Stimulated activated naive CD8-positive, alpha-beta T cell treated with anti-CD3 and anti-CD28 coated beads, Interleukin-15, Interleukin-2, amounts not matched to agents 100 U/mL and 50 U/mL, for 24 hours (primary cell): ENCODE measurements at places on chromosomes 7 and 10.

GRCh38 chr7:126223729-126224128, 1029.0 kb downstream of the GRM8 start:
- DNase-seq = no peak

DNA sequence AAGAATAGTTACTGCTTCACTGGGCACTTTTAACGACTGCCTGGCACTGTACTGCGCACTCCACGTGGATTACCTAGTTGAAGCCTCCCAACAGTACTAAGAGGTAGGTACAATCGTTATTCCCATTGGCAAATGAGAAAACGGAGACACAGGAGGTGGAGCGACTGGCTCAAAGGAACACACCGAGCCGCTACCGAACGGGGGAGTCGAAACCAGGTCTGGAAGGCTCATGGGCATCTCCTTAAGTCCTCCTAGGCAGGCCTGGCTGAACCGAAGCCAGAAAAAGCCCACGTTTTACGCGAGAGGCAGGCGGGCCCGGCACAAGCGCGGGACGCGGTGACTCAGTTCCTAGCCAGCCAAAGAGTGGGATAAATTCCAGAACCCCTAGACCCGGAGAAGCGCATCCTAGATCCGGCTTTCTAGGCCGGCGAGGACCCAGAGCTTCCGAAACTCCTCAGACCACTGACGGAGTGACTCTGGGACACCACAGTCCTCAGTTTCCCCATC, 472 bp downstream of the PDAP1 start:
- peak; percentile 40 for DNase-seq

DNA sequence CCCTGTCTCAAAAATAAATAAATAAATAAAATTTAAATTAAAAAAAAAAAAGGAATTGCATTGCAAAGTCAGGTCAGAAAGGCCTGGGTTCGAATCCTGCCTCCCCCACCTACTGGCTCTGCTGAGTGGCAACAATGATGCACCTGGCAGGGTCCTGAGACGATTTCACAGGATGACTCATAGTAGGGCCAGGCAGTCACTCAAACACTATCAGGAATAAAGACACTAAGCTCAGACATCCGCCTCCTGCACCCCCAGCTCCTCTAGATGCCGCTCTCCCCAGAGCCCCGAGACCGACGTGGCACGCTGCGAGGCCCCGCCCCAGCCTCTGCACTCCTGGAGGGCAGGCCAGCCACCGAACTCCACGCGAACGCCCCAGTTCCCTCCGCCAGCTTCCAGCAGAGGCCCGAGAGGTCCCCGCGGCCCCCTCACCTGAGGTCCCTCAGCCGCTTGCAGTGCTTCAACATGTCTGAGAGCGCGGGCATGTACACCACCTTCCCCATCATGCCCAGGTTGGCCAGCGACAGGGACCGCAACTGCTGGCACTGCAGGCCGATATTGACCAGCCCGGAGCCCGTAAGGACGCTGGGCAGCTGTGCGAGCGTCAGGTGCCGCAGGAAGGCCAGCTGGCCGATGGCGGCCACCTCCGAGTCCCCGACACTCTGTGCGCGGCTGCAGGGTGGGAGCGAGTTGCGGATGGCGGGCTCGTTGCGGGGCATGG, 76.6 kb upstream of the TNRC18 start:
- DNase-seq = no peak

- no peak for DNase-seq
These were observed 30.8 kb downstream of the VAX1 start for GRCh38 chr10:117107238-117107637.

DNA sequence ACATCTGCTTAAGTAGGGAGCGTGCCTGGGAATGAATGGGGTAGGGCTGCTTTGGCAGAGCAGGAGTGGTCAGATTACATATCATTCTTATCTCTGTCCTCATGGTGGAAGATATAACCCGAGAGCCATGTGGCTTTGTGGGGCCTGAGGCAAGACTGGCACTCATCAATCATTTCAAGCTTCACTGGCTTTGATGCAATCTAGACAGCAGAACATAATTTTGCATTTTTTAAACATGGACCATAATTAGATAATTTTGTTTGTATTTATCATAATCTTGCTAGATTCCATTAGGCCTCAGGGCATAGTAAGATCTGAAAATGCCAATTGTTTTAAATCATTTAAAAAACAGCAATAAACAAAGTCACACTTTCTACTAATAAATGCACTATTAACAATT, 480.3 kb downstream of the NXPH1 start:
- DNase-seq = no peak

- DNase-seq = no peak
These were observed 26.4 kb downstream of the ZCCHC24 start for GRCh38 chr10:79418886-79419595.

- DNase-seq = peak; percentile 3
These were observed 6.2 kb downstream of the IL2RA start for GRCh38 chr10:6055929-6056328.

DNA sequence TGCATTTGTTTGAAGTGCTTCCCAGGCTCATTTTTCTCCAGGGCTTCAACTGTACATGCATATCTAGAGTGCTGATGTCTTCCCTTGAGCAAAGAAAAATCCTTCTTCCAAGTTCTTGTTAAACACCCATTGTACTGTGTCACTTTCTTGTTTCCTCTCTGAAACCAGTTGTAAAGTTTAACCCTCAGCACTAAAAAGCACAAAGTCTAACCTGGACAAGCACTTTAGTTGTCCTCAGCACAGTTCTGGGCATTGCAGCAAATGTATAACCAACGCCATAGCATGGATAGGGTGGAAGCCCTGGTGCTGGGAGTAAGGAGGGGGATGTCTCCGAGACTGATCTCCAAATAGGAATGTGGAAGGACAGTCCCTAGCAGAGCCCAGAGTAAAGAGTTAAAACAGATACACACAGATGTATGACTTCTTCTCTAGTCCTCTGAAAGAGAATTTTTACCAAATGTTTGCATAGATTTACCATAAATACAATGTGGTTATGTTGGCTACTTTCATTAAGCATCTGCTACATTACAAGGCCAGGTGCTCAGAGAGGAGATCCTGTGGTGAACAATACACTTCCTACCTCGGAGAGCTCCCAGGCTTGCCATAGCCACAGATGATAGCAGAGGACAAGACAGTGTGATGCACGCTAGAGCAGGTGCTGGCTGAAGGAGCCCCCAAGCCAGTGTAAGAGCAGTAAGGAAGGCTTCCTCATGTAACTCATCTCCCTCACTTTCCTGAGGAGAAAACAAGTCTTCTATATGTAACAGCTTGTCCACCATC, 57.0 kb downstream of the DNAJC12 start:
- DNase-seq = no peak

- DNase-seq = no peak
These were observed 19.5 kb upstream of the CYREN start for GRCh38 chr7:135189961-135190360.

DNA sequence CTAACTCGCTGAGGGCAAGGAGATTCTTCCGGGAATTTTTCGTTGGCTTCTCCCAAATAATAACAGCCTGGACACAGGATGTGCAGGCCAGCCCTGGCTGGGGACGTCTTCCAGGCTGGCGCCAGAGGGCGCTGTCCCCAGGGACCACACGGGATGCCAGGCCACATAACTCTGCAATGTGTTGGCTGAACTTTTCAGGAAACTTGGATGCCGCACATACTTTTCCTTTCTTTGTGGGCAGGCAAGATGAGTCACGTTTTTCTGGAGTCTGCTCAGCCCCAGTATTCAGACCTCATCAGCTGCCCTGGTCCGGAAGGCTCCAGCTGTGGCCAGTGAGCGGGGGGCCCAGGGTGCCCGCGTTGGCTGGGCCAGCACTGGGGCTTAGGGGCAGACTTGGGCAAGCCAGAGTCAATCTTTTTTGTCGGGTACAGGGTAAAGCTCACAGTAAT, 122.7 kb downstream of the PRKAG2 start:
- DNase-seq = peak; percentile 32

DNA sequence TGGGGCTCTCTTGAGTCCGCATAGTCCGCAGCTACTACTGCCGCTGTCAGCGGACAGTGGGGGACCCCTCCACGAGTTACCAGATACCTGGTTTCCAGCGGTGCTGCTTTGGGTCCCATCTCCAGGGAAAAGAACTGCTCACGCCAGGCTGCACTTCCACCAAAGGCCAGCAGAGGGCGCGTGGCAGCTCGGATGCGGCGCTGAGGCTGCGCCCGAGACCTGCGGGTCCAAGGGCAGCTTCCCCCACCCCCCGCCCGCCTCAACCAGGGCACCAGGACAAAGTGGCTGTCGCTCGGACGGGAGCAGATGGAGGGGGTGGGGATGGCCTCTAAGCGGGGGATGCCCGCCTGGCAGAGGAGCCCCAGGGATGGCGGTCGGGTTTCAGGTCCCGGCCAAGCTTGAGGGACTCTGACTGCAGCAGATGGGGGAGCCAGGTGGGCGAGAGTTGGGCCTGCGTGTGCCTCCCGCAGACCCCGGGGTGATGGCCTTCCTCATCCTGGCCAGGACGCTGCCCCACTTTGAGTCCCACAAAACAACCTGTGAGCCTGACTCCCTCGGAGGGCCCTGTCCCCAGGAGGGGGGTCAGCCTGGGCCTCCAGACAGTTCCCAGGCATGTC, 23.8 kb upstream of the ZNF735 start:
- DNase-seq = peak; percentile 51

DNA sequence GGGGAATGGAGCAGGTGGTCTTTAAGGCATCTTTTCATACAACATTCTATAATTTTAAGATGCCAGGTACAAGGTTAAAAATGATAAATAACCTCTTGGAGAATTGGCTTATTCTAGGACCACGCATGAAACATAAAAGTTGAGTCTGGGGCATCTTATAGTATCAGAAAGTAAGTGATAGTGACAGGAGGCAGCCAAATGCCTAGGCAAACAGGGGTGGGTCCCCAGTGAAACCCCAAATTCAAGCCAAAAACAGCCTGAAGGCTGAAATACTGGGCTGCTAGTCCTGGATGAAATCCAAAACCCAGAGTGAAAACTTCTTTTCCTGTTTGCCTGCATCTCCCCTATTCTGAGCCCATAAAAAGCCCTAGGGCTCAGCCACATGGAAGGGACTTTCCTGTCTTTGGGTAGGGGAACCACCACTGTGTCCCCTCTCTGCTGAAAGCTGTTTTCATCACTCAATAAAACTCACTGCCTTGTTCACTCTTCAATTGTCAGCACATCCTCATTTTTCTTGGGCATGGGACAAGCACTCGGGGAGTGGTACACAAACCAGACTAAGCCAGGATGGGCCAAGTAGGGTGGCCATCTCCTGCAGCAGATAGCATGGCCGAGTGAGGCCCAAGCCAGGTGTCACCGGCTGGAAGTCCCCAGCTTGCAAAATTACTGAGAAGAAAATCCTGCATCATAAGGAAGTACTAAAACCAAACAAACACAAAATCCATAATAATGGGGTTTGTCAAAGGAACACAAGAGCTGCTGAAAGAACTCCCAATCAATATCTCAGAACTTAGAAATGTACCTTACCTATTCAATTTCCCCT, 241.6 kb upstream of the GALNT17 start:
- no peak for DNase-seq

DNA sequence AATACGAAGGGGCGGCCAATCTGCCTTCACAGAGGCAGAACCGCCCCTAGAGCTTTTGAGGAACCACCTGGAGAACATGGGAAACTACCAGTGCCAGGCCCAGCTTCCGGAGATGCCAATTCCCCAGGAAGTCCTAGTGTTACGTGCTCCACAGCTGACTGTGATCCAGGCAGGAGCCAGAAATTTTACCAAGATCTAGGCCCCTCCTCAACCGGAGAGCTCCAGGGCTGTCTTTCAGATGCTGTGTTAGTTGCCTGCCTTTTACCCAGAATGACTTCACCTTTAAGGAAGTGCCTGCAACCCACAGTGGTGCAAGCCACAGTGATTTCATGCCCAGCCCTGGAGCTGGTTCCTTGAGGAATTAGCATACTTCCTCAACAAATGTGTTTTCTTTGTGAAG, 62.9 kb downstream of the ELMO1 start:
- no peak for DNase-seq

DNA sequence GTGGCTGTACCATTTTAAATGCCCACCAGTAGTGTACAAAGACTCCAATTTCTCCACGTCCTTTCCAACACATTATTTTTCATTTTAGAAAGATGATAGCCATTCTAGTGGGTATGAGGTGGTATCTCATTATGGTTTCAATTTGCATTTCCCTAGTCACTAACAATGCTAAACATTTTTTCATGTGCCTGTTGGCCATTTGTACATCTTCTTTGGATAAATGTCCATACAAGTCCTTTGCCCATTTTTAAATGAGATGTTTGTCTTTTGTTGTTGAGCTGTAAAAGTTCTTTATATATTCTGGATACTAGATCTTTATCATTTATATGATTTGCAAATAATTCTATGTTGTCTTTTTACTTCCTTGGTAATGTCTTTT, 18.9 kb upstream of the BPGM start:
- no peak for DNase-seq

- DNase-seq = no peak
These were observed 172.9 kb downstream of the SPAG6 start for GRCh38 chr10:22518167-22518724.

DNA sequence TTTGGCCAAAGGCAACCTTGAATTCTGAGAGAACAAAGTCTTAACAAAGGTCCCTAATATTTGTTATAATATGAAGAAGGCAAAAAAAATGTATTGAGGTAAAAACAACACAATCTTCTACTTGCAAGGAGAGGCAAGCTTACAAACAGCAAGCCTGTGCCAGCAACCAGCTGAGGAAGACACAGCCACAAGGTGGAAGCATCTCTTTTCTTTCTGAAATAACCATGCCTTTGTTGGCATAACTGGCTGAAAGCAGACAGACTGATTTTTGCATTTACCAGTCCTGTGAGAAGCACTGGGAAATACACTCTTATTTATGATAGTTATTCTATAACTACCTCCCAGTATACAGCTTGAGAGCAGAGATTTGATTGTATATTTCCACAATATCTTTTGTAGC, 292.0 kb downstream of the PHTF2 start:
- DNase-seq = no peak

DNA sequence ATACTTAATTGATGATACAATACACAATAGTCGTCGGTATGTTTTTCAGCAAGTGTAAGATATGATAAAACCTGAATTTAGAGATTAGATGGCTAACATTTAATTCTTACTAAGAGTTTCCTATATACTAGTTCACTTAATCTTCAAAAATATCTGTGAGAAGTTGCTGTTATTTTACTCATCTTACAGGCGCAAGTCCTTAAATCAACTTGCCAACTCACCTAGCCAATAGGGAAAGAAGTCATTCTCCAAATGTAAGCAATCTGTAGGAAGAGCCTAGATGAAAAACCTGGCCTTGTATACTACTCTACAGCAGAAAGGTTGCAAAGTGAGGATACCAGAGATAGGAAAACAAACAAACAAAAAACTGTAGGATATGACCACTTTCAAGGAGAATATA, 10.6 kb downstream of the CD36 start:
- no peak for DNase-seq

DNA sequence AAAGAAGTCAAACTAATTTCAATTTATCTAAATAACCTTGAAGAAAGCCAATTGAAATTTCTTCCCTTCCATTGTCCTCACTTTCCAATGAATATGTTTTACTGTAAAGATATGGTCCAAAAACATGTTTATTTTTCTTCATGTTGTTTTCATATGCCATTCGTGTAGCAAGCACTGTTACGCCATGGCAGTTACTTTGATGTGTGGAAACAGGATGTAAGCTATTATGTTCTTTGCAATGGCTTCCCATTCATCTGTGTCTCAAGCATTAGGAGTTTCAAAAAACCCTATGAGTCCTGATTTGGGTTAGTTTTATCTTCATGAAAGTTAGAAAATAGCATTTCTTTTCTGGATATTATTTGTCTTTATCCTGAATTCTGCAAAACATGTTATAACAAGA, 31.0 kb downstream of the GPR141 start:
- no peak for DNase-seq

GRCh38 chr10:124378881-124379471, 39.7 kb downstream of the OAT start:
- no peak for DNase-seq
